Uterus (tissue), 4 donors: ENCODE measurements at places on chromosomes 6 and 20. TPM values are rescaled to one million over a fixed set of nuclear protein-coding genes. Genes with fewer than 3 reads are reported as not detected.

- DNase-seq = no peak
Observed at GRCh38 chr20:63496596-63497120, 2.2 kb downstream of the EEF1A2 start.

- no peak for DNase-seq
Observed at GRCh38 chr6:169994739-169995138, 243.3 kb downstream of the ERMARD start.

- DNase-seq = no peak
Observed at GRCh38 chr6:101683884-101684283, 290.4 kb downstream of the GRIK2 start.

GRCh38 chr6:32082935-32083334 is 26.2 kb downstream of the TNXB start:
- peak; percentile 82 for DNase-seq

- no peak for DNase-seq
Observed at GRCh38 chr6:10511477-10511876, 9.7 kb upstream of the GCNT2 start.

DNA sequence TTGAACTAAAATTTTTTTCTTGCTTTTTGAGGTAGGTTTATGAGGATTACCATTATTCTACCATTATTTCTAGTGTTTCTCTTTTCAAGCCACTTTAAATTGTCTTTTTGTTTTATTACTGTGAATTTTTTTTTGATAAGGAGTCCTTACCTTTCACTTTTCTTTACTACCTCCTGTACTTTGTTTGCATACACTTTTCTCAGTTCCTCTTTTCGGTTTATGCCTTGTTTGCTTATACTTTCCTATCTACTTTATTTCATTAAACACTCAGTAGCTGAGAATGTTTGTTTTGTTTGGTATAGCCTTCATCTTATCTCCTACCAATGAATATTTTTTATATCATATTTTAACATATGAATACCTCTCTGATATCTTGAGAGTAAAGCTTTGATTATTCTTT is 147.9 kb downstream of the TFAP2B start:
- DNase-seq = no peak

DNA sequence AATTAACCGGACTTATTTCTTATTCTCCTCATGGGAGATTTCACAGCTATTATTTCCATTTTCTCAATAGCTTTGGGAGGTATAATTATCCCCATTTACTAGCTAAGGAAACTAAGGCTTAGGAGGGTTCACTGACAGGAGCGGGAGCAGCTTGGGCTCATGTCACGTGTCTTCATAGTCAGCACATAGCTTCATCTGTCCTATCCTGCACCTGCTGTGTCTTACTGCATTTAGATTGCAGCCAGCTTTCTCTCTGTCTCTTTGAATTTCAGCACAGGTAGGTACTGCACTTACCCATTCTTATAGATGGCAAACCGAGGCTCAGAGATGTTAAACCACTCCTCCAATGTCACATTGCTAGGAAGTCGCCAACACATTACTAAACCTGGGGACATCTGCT is 839.9 kb downstream of the MAFB start:
- no peak for DNase-seq

- no peak for DNase-seq
Observed at GRCh38 chr6:32931211-32931610, 9.6 kb downstream of the HLA-DMB start.

DNA sequence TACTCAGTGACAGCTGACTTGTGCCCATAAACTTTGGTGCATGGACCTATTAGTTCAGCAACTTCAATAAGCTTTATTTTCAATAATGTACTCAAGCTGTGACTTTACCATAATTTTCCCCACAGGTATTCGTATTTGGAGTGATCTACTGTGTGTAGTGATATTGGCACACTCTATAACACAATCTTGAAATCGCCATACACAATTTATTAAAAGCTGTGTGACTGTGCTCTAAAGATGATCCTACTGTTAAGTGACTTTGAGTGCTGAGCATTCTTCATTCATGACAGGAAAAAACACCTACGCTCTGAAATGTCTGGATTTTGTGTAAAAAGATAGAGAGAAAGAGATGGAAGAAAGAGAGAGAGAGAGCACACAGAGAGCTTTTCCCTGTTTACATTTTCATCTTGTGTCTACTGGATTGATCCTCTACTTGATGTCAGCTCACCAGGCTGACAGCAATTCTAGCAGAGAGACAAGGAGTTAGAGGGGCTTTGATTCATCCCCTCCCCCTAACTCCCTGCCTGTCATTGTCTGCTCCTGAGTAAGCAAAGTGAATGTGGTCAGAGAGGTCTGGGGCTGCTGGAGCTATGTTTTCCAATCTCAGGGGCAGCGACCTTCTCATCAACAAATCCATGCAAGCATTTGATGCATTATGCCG is 538.7 kb upstream of the POU3F2 start:
- DNase-seq = no peak

Gene FIG4
- total RNA-seq = 4.1 TPM

Gene SLC26A8
- not detected for total RNA-seq

Gene TGM3
- not detected for total RNA-seq

Gene SYTL3
- 0.51 TPM for total RNA-seq
